Activated naive CD4-positive, alpha-beta T cell treated with anti-CD3 and anti-CD28 coated beads, Interleukin-2, amount 50 U/mL, for 72 hours (primary cell): ENCODE measurements at places on chromosomes 11 and 22. TPM values are rescaled to one million over a fixed set of nuclear protein-coding genes. Genes with fewer than 3 reads are reported as not detected.

LRRC74B gene
- not detected for total RNA-seq

CST6 gene
- not detected for total RNA-seq

OR4X1 gene
- total RNA-seq, result not detected

SLC22A6 gene
- total RNA-seq, result not detected

RTN4RL2 gene
- total RNA-seq, result not detected

OTOG gene
- not detected for total RNA-seq
